ENCODE measurements at places on chromosomes 7 and 10.

DNA sequence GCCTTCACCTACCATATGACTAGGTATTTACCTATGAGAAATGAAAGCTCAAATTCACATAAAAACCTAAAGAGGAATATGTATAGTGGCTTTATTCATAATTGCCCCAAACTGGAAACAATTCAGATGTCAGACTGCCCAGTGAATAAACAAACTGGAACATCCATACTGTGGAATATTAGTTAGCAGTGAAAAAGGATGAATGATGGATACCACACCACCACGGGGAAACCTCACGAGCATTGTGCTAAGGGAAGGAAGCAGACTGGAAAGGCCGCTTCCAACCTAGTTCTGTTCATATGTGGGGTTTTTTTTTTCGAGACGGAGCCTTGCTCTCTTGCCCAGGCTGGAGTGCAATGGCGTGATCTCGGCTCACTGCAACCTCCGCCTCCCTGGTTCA is 16.8 kb downstream of the GTF2IRD1 start:
- no peak for DNase-seq

DNA sequence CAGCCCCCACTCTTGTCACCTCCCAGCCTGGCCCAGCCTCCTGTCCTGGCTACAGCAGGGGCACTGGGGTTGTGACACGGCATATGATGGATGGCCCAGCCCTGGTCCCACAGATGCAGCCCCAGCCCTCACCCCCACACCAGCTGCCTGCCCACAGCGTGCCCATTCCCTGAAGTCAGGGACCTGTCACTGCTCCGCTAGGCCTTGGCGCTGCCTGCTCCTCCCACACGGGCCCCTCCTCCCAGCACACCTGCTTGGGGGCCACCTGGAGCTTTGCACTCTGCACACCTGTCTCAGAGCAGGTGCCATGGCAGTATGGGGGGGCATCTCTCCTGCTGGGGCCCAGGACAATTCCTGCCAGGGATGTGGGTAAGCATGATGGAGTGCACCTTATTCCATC is 3.5 kb downstream of the GCK start:
- no peak for DNase-seq

- no peak for DNase-seq
Observed at GRCh38 chr7:141312828-141313521, 238.2 kb upstream of the AGK start.

GRCh38 chr10:21888959-21889358 is 114.6 kb downstream of the DNAJC1 start:
- DNase-seq: no peak

DNA sequence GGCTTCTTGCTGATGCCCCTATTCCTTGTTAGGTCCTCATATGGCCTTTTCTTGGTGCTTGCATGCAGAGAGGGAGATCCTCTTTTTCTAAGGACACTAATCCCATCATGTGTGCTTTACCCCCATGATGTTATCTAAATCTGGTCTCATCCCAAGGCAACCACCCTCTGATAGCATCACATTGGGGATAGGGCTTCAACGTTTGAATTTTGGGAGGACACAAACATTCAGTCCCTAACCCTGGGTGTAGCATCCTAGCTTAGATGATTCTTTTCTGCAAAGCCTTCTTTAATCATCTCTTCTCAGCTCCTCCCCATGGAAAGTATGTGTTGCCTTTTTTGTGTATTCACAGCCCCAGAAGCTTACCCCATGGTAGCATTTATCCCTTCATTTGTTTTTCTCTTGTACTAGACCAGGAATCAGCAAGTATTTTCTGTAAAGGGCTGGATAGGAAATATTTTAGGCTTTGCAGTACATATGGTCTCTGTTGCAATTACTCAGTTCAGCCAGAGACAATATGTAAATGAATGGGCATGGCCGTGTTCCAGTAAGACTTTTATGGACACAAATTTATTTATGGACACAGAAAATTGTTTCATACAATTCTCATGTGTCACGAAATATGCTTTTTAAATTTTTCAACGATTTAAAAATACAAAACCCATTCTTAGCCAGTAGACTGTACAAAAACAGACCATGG is 101.5 kb upstream of the CSTF2T start:
- DNase-seq: no peak

DNA sequence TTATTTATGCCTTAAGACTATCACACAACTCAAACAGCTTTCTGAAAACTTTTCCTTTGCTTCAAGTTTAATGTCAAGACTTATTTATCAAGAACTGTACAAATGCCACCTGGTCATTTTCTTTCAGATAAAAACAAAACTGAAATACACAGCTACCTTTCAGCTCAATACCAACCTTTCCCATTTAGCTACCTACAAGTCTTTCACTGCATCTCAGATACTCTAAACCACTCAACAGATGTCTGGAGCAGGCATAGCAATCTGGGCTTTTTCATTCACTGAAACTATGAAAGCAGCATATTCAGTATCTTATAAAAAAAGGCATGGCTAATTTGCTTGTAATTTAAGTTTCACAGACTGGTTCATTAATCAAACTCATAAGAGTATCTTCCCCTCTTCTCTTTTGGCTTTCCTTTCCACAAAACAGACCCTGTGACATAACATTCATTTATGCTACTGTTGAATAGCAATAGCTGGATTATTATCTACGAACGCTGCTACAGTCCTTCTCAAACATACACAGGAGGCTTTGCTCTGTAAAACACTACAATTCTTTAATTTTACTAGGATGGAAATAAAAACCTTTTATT is 8.2 kb downstream of the TRA2A start:
- no peak for DNase-seq

- no peak for DNase-seq
Observed at GRCh38 chr7:107103369-107103768, 58.9 kb downstream of the PRKAR2B start.

All from activated naive CD8-positive, alpha-beta T cell treated with anti-CD3 and anti-CD28 coated beads, Interleukin-2, amount 50 U/mL, for 24 hours (primary cell).